ENCODE measurements at places on chromosomes 7 and 10.

DNA sequence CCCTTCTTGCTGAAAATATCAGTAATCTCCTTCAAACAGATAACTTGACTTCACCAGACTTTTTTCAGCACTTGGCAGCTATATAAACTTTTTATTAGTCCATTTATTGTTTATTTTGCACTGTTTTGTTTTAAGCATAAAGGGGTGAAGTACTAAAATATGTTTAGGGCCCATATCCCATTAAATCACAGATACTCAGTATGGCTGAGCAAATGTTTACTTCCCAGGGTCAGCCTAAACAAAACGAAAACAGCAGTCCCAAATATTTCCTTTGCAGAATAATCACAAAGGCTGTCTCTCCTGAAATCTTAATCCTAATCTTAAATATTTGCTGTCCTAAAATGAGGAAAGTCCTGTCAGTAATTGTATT is 649.6 kb downstream of the TNS3 start:
- DNase-seq = no peak

- no peak for DNase-seq
Measured at GRCh38 chr10:102004376-102004775, 51.6 kb downstream of the ARMH3 start.

GRCh38 chr7:7959979-7960670 is 8.5 kb upstream of the GLCCI1 start:
- no peak for DNase-seq

- DNase-seq = no peak
Measured at GRCh38 chr10:46236941-46237681, 49.7 kb upstream of the ANTXRL start.

All from foreskin keratinocyte (primary cell).